ENCODE measurements at places on chromosomes 5 and 9.
A peak's percentile ranks its signal among the peaks of the same experiment; 100 is the strongest.

- DNase-seq = no peak
Observed at GRCh38 chr9:75170898-75171360, 82.6 kb downstream of the OSTF1 start.

GRCh38 chr5:2493356-2493755 is 258.1 kb downstream of the IRX2 start:
- DNase-seq = no peak

DNA sequence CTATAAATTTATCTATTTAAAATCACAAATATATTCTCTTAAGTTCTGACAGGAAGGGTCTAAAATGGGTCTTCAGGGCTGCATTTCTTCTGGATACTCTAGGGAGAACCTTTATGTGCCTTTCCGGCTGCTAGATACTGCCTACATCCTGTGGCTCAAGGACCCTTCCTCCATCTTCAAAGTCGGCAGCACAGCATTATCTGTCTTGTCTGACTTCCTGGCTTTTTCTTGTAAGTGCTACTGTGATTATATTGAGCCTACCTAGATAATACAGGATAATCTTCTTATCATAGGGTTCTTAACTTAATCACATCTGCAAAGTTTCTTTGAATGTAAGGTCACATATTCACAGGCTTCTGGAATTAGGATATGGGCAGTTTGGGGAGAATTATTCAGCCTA is 943.8 kb upstream of the TYRP1 start:
- DNase-seq = no peak

DNA sequence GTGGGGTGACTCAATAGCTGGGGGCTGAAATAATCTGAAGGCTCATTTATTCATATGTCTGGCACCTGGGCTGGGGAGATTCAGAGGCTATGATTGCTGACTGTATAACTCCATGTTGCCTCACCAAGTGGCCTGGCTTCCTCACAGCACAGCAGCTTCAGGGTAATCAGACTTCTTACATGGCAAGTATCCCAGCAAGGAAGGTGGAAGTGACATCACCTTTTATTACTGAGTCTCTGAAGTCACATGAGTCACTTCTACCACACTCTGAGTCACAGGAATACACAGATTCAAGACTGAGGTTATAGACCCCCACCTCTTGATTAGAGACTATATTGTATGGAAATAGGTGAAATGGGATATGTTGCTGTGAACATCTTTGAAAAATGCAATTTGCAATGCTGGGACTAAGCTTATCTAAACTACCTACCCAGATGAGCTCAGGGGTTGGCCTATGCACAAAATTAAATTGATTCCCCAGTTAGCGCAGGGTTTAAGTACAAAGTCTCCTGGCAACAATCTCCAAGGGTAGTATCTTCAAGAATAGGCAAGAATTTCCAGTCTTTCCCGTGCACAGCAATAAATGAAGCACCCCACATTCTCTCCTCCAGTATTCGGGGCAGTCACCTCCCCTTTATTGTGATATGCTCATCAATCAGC is 553.1 kb downstream of the LRRC70 start:
- no peak for DNase-seq

DNA sequence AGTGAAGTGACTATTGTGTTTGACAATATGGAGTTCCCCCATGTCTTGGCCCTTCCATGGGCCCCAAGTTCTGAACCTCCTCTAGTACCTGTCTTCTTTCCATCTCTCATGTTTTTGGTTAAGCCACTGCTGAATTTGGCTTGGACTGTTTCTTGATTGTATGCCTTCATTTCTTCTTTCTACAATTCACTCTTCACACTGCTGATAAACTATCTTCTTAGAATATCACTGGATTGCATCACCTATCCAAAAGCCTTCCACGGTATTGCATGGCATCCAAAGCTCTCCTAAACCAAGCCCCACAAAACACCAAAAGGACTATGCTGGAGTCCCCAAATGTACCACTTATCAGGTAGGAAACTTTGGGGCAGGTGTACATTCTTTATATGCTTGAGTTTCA is 4.3 kb upstream of the POC5 start:
- no peak for DNase-seq

DNA sequence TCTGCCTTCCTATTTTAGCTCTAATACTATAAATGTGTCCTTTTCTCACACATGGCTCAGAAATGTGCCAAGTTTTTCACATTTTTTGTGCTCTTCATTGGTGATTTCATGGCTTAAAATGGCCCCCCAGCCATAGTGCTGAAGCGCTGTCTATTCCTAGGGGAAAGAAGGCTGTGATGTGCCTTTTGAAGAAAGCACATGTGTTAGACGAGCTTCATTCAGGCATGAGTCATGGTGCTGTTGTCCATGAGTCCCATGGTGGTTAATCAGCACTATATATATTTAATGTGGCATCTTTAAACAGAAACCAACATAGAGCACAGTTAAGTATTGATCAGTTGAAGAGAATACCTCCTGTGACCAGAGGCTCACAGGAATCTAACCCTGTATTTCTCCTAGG is 55.8 kb downstream of the PDE8B start:
- no peak for DNase-seq

DNA sequence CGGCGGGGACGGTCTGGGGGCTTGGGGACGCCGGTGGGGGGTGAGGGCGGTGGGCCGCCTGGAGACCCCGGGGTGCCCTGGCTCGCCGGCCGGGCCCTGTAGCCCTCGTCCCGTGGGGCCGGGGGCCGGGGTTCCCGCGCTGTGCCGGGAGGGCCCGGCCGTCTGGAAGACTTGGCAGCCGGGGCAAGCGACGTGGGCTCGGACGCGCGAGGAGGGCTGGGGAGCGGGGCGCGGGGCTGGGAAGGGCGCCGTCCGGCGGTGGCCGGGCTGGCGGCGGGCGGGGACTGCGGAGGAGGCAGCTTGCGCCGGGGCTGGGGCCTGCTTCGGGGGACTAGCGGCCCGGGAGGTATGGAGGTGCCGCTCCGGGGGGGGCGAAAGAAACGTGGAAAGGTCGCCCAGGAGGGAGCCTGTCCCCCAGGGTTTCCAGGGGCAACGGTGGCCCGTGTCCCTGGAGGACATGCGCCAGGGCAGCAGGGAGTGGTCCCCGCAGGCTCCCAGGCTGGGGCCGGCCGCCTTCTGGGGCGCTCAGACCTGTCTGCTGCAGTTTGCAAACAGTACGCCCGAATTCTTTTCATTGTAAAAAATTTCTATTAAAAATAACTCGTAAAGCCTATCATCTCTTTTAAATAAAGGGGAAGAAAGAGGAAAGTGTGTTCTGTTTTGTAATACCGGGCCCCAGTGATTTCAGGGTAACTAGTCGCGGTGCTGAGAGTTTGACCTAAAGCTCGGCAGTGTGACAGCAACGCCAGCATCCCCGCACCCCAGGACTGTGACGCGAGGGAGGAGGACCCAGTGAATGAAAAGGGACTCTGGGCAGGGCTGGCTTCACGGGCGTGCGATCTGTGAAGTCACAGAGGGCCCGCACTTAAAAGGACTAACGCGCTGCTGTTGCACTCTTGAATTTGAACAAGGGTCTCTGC is 752 bp upstream of the ANKH start:
- peak; percentile 74 for DNase-seq

DNA sequence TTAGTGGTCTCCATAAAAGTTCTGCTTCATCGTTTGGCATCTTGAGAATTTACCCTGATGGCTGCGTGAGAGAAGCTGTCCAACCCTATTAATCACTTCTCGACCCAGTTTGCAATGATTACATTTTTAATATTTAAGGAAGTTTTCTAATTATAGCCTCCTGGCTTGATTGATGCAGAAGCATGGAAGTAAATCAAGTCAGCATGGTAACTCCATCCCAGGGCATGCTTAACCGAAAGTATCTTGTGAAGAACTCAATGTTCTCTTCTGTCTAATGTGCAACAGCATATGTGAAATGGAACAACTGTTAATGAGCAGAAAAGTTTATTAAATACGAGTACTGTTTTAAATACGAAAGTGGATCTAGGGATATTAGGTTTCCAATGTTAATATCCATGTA is 278.9 kb upstream of the CD180 start:
- no peak for DNase-seq

DNA sequence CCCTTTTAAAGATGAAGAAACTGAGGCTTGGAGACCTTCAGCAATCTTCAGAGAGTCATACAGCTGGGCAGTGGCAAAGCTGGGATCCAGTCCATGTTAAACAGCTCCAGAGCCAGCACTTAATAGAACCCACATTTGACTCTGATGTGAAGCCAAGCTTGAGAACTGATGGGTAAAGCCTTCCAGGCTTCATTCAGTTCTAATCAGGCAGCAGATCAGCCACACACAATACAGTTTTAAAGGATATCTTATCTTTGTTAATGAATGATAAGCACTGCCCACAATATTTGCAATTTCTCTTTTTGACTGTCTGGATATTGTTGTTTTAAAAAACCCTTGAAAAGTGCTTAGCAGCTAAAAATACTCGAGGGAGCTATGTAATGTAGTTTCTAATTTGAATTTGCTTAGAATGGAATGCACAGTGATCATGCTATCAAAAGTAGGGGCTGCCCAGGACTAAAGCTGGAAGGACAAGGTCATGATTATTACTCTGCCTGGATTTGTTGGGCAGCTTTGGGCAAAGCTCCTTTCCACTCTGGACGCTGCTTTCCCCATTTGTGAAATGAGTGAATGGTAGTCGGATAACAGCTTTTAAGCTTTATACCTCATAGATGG is 31.3 kb upstream of the HTR4 start:
- no peak for DNase-seq

DNA sequence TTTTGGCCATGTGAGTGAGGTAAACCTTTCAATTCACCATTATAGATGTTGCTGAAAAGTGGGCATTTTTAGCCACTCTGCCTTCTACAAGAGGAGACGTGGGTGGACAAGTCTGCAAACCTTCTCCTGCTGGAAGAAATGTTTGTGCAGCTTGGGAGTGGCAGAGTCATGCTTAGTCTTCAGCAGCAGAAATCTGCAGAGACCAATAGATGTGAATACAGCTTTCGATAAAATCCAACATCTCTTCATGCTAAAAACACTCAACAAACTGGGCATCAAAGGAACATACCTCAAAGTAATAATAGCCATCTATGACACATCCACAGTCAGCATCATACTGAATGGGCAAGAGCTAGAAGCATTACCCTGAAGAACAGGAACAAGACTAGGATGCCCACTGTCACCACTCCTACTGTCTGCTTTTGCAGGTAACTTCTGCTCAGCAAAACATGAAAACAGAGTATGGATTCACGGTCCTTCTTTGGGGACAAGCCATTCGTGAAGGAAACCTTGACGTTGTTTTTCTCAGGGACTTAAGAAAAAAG is 91.3 kb downstream of the RALGPS1 start:
- no peak for DNase-seq

DNA sequence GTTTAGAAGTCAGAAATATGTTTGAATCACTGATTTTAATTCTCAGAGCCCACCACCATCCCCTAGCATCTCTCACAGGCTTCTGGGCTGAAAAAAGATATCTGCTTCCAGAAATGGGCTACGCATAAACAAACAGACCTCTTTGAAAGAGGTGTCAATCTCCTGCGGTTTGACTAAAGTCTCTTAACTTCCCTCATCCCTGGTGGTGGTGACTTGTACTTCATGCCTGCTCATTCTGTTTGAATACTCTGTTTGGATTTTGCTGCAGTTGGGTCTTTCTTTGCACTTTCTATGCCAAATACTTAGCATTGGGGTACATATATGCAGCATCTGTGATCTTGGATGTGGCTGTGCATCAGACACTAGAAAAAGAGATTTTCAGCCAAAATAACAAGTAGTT is 157.2 kb upstream of the ATP10B start:
- DNase-seq = no peak

DNA sequence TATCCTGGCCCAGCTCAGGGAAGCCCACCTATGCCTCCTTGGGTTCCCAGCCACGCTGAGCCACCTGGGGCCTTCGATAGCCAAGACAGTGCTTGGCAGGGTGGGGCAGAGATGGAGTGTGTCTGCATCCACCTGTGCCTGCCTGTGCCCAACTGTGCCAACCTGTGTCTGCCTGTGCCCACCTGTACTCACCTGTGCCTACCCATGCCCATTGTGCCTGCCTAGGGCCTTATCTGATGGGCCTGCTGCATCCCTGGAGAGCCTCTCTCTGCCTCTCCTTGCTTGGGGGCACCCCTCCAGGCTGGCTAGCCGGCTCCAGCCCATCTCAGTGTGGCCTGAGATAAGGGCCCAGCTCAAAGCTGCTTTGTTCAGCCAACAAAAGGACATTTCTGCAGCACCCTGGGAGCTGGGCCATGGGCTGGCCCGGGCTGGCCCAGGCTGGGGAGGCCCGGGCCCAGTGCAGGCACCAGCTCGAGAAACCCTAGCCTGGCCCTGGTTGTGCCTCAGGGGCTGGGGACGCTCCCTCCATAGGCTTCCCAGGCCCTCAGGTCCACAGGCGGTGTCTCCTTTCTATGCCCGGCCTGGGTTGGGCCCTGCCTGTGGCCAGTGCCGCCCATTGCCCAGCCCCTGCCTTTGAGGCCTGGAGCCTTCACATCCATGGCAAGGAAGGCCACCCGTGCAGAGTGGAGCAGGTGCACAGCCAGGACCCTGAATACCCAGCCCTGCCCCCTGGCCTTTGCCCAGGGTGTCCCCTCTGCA is 37.3 kb upstream of the NOTCH1 start:
- DNase-seq = no peak

GRCh38 chr9:68730570-68731235 is 25.7 kb downstream of the PIP5K1B start:
- no peak for DNase-seq

- DNase-seq = no peak
Observed at GRCh38 chr5:160547061-160547460, 125.4 kb downstream of the PTTG1 start.

- no peak for DNase-seq
Observed at GRCh38 chr9:88538311-88539085, 3.5 kb downstream of the NXNL2 start.

- DNase-seq = no peak
Observed at GRCh38 chr9:136965771-136966484, 11.4 kb upstream of the PTGDS start.

DNA sequence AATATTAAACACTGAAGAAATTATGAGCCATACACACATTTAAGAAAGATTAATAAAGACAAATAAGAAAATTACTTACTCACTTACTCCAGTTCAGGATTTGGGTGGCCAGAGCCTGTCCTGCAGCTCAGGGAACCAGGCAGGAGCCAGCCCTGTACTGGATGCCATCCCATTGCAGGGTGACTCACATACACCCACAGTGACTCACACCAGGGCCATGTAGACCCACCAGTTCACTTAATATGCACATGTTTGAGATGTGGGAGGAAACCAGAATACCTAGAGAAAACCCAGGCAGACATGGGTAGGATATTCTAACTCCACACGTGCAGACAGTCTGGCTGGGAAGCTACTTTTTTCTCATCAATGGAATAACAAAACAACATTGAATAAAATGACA is 49.6 kb upstream of the ADRB2 start:
- no peak for DNase-seq

GRCh38 chr9:37752642-37753488 is 740 bp upstream of the TRMT10B start:
- no peak for DNase-seq

- no peak for DNase-seq
Observed at GRCh38 chr5:34554641-34555040, 101.5 kb upstream of the RAI14 start.

DNA sequence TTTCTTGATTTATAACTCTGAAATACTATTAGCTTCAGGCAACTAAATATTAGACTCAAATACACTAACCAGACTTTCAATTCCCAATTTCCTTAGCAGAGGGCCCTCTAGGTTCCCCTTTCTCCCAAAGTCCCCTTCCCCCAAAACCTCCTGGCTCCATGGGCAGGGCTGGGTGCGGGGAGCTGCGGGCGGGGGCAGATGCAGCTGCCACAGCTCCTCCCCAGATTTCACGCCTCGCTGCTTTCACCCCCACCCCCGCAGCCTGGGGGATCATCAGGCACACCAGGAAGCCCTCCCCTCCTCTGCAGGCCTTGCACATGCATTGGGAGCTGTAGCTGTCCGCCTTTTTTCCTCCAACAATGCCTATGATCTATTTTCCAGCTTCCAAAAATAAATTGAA is 82.8 kb upstream of the SPATA31C2 start:
- DNase-seq = no peak
